Peyer's patch (tissue), 4 donors: ENCODE measurements at places on chromosomes 2 and 18. TPM values are rescaled to one million over a fixed set of nuclear protein-coding genes. Genes with fewer than 3 reads are reported as not detected.

GALNT13 gene
- 1.7 TPM for total RNA-seq

POMC gene
- total RNA-seq = not detected

DNA sequence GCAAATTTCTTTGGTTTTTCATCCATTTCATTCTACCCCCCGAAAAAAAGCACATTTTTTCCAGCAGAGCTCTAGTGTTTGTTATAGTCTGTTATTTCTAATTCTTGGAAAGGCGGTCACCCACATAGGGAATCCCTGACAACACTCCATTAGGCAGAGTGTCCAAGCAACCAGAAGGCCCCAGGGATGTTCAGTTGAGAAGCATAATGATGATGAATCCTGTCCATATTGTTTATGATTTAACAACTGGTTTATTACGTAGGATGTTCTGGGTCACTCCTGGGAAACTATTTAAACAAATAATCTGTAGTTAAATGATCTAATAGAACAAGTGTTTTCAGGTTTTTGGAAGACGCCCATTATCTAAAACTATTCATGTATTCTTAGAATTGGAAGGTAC lies 388.7 kb downstream of the TNS1 start:
- DNase-seq = no peak

DNA sequence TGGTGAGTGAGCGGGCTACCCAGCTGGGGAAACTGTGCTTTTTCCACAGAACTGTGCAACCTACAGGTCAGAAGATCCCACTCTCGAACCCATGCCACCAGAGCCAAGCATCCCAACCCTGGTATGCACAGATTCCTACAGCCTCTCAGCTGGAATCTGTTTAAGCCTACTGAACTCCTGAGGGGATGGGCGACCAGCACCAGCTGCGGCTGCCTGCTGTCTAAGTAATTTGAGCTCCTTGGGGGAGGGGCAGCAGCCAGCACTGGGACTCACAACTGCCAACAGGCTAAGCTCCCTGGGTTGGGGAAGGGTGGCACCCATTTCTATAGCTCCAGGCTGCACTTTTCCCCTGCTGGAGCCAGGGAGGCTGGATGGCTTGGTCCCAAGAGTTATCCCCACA lies 11.8 kb downstream of the CYP27C1 start:
- no peak for DNase-seq

DNA sequence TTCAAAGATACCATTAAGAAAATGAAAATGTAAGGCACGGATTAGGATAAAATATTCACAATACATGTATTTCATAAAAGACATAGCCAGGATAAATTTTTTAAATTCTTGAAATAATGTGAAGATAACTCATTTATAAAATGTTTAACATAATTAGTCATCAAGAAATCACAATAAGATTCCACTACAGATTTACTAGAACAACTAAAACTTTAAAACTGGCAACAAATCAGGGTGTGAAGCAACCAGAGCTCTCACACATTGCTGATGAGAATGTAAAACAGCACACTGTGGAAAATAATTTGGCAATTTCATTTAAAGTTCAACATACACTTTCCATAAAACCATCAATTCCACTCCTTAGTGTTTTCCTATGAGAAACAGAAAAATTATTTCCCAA lies 89.6 kb upstream of the UBE2E3 start:
- DNase-seq = no peak

DNA sequence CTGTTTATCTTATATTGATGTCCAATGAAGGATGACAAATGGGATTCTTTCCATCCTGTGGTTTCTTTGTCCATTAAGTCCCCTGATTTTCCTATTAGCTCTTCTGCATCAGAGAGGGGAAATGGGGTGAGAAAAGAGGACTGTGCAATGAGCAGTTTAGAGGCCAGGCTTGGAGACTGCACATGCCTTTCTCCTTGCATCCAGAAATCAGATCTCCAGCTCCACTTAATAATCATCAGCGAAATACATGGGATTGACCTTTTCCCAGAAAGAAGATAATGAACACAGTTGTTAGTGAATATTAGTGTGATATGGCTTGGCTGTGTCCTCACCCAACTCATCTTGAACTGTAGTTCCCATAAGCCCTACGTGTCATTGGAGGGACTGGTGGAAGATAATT lies 697.4 kb downstream of the CBLN2 start:
- DNase-seq = no peak

DNA sequence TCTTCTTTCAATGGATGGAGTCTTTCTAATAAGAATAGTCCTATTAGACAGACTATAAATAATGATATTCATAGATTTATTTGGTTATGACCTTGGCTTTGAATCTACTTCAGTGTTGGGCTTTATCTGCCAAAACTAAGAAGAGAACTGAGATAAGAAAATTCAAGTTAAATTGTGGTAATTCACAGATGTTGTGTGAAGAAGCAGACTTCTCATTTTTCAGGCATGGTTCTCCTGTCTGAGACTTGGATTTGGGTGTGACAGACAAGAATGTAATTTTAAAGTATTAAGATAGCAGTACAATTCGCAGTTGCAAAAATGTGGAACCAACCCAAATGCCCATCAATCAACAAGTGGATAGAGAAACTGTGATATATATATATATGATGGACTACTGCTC lies 124.7 kb downstream of the QPCT start:
- DNase-seq = no peak

STEAP3 gene
- 13.2 TPM for total RNA-seq

GRCh38 chr2:48767330-48767729 lies 11.8 kb upstream of the LHCGR start:
- no peak for DNase-seq

GRCh38 chr2:68135448-68136320 lies 22.0 kb upstream of the PNO1 start:
- DNase-seq = no peak

- no peak for DNase-seq
Measured at GRCh38 chr2:152369176-152369860, 34.3 kb downstream of the FMNL2 start.

- no peak for DNase-seq
Measured at GRCh38 chr18:48227206-48227605, 182.0 kb downstream of the ZBTB7C start.

DNA sequence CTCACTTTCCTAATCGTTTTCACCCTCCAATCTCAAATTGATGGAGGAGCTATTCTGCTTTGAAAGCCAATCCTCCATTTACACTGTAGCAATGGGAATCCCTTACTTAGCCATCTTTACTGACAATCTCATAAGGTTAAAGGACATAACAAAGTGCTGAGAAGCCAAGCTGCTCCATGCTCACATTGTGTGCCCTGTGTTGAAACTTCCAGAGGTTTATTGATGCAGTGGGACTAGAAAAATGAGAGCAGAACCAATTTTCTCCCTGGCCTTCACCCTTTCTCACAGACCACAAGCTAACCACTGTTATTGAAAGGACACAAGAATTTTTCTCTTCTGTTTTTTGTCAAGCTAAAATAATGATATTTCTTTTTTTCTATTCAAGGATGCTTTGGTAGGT lies 63.8 kb downstream of the CSRNP3 start:
- no peak for DNase-seq

FHL2 gene
- 56.4 TPM for total RNA-seq

DNA sequence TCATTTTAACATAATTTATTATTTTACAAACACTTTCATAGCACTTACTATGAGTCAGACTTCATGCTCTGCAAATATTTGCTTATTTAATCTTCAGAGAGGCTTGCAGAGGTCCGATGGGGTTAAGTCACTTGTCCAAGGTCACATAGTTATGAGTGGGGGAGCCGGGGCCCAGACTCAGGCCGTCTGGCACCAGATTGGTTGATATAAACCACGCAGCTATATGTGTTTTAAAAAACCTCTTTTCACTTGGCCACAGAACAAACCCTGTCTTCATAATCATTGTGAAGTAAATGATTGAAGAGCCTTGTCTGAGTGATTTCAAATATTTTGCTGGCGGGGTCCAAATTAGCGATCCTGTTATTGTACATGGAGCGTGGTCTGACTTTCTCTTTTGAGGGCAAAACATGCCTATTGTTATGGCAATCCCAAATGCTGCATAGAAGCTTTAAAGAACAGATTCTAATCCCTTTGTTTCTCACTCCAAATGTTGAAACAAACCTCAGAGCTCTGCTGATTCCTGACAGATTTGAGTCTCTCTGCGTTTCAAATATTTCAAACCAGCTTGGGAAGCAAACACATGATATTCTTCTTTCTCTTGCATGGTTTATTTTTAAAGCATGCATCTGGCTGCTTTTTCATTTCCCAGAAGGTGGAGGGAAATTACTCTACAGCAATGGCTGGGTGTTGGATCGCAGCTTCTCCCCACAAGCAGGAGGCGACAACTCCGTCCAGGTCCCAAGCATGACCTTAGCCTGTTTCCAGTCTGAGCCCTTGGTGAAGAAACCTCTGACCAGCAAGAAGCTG lies 142.4 kb downstream of the DDX1 start:
- DNase-seq = peak; percentile 28

- no peak for DNase-seq
Measured at GRCh38 chr2:13660231-13660630, 943.5 kb downstream of the TRIB2 start.

GRCh38 chr2:176891857-176892256 lies 320.7 kb upstream of the HNRNPA3 start:
- no peak for DNase-seq

DNA sequence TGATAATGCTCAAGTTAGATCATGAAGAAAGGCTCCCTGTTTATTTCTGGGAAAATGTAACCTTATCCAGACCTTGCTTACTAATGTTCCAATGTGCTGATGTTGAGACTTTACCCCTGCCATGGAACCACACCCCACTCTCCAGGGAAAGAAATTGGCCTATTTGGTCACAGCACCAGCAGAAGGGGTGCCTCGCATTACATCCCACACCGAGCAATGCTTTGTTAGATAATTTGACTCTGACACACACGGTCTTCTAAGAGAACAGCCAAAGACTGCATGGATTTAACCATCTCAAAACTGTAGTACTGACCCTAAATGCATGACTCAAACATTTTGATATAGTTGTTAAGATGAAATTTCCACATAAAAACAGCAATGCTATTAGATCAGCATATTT lies 152.1 kb upstream of the CCDC150 start:
- DNase-seq = no peak

GRCh38 chr18:11909591-11910026 lies 1.5 kb upstream of the MPPE1 start:
- DNase-seq = no peak

MERTK gene
- 27.2 TPM for total RNA-seq

DLX2 gene
- total RNA-seq = not detected

DNA sequence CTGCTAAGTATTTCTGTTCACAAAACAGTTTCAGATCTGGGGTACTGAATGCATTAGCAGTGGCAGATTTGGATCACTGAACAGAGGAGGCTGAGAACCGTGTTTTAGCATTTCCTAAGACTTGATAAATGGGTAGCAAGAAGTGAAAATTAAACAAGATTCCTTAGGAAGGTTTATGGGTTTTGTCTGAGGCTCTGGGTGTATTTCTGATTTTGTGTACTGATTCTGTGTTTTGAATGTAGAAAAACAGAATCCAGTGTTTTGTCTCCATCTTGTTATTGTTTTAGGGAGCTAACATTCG lies 1.4 kb downstream of the FAM117B start:
- DNase-seq = no peak

GRCh38 chr18:49617865-49618264 lies 56.0 kb downstream of the LIPG start:
- DNase-seq = no peak

DNA sequence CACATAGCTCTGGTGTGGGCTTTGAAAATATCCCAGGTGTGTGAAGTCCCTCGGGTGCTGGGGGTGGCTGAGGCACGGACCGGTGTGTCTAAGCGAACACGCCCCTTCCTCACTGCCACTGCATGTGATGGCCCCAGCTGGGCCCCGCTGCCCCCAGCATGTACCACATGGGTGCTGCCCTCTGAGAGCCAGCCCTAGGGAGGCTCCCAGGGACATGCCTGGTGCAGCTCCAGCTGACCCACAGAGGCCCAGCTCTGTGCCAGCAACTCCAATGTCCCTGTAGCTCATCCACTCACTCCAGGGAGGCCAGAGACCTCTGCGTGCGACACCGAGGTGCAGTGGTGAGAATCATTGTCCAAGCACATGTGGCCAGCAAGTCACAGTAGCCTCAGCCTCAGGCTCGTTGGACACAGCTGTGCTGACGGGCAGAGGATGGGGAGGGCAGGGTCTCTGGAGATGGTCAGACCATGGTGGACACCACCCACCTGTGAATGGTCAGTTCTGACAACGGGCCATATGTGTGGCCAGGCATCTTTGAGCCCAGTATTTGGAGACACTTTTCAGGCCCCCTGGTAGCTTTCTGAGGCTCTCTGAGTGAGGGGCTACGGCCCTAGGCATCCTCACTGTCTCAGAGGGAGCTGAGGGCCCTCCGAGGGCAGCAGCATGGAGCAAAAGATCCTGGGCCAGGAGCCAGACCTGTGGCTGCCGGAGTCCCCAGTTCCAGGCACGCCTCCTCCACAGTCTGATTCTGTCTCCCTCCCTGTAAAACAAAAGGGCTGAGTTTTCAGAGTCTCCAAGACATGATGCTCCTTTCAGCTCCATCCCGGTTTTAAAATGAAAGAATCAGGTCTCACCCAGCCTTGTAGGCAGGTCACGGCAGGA lies 220.7 kb downstream of the NDUFA10 start:
- no peak for DNase-seq

DNA sequence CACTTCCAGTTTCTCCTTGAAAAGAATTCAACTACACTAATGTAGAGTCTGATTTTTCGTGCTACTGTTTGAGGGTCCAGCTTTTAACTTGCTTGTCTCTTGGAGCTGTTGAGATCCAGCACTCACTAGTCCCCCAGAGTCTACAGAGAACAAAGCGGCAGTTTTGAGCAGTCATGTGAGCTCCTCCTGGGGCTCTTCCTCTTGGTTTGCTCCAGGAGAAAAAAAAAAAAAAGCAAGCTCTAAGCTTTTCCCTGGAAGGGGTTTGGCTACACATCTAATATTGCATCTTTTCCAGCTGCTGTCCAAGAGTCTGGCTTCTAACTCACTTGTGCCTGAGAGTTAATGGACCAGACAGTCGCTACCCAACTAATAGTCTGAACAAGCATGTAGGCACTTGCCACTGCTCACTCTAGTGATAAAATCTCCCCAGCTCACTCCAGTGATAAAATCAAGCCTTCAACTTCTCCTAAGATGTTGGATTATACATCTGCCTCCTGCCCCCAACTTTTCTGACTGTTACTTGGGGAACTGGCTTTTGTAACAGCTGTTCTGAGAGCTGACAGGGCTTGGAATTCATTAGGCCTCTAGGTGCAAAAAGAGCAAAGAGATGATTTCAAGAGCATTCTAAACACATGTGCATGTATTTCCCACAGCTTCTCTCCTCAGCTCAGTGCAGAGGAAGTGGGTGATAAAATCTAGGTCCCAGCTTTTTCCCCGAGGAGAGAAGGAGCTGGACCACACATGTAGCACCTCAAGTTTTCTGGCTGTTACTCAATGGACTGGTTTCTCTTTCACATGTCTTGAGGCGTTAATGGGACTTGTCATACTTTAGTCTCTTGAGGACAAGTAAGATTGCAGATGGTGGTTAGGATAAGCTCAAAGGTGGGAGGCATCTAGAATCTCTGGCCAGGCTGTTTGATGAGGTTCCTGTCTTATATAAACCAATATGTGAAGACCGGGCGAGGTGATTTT lies 750.5 kb downstream of the LRP1B start:
- DNase-seq = no peak
